Tibial artery (tissue), 4 donors: ENCODE measurements at places on chromosomes 16 and 17.

- DNase-seq: no peak
These were observed 643 bp downstream of the HSDL1 start for GRCh38 chr16:84144209-84144858.

DNA sequence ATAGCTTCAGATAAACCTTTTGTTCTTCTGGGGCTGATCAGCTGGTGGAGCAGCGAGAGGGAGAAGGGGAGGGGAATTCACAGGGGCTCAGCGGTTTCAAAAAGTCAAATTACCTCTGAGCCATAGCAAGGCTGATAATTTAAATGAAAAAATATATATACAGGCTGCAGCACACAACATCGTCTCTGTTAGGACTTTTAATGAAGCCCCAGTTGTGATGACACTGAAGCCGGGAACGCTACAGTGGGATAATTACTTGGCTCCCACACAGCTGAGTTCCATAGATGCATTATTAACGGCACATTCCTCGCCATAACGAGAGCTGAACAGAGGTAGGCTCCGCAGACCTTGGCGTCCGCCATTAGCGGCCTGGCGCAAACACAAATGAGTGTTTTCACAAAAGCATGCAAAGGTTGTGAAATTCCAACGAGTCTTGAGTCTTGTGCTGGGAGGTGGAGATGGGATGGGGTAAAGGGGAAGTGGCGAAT lies 216.0 kb downstream of the C16orf78 start:
- DNase-seq: peak; percentile 5

- DNase-seq: no peak
These were observed 25.9 kb downstream of the USP7 start for GRCh38 chr16:8937803-8938202.

GRCh38 chr16:67544844-67545664 lies 16.4 kb downstream of the RIPOR1 start:
- no peak for DNase-seq

- no peak for DNase-seq
These were observed 3.3 kb downstream of the ZNF652 start for GRCh38 chr17:49358641-49359247.

GRCh38 chr16:89184933-89185794 lies 13.6 kb downstream of the CDH15 start:
- DNase-seq: no peak

DNA sequence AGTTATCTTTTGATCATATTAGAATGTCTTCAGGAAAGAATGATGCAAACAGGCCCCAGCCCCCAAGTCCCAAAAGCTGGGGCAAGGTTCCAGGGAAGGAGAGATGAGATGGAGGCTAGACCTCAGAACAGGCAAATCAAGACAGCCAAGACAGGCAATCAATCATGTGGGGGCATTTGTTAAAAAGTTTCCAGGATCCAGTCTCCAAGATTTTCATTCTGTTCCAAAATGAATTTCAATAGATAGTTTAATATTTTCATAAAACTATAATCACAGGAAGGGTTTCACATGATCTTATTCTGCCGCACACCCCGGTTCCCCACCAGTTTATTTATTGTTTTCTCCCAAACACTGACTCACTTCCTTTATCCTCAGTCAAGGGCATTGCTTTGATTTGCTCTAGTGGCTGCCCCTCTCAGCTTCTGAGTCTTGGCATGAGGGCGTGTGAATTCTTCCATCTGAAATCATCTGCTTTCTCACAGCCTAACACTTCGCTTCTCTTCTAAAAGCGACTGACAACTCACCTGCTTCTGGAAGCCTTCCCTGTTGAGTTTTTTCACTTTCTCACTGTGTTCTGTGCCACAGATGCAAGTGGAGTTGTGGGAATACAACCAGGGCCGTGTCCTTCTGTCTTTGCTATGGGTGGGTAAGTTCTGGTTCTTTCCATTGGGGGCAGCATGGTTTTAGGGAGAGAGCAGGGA lies 12.2 kb upstream of the TERF2 start:
- peak; percentile 41 for DNase-seq

- DNase-seq: no peak
These were observed 26.0 kb downstream of the TBX4 start for GRCh38 chr17:61478026-61478789.

DNA sequence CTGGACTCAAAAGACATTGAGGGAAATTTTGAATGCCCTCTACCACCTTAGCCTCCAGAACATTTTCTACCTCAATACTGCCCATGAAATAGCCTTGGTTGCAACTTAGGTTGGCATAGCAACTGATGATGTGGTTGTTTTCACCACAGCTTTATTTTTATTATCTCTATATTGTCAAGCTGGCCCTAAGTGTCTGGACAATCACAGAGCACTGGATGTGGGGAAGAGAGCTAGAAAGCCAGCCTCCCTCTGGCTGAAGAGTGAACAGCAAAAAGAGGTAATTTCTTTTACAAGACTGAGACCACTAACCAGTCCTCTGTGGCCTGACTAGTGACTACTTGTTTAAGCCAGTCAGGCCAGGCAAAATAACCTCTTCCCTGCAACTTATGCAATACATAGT lies 159.6 kb downstream of the HS3ST2 start:
- no peak for DNase-seq
